ENCODE measurements at places on chromosomes 11 and 22.

GRCh38 chr22:21571679-21572078, 4.2 kb downstream of the UBE2L3 start:
- no peak for DNase-seq

GRCh38 chr22:20022978-20023613, 2.2 kb downstream of the TANGO2 start:
- no peak for DNase-seq

GRCh38 chr11:26867286-26867685, 126.6 kb upstream of the FIBIN start:
- DNase-seq, result no peak

DNA sequence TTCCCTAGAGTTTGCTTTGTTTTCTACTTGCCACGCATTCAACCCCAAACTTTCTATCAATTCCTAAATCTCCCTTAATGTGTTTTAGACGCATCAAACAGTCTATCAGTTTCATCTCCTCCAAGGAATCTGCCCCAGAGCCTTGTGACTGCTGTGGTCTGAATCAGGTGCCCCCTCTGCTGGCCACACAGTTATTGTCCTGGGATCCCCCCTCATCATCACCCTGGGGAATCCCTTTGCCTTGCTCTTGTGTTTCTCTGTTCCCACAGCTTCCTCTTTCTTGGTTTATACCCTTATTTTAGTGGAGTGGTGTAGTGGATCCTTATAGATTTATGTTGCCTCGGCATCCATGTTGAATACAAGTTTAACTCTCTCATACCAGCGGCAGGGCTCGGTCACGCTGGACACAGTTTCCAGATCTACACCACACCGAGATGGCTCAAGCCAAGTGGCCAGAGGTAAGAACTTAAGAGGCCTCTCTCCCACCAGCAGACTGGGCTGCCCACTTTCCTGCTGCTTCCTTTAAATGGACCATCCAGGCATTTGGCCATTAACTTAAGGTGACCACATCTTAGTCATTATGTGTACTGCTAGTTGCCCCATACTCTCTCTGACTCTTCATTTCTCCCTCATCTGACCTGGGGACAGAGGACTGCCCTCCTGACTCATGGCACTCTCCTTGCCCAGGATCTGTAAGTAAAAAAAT, 8.2 kb downstream of the UPB1 start:
- DNase-seq, result peak; percentile 83

- DNase-seq, result no peak
Measured at GRCh38 chr22:40609216-40609615, 27.3 kb downstream of the MRTFA start.

DNA sequence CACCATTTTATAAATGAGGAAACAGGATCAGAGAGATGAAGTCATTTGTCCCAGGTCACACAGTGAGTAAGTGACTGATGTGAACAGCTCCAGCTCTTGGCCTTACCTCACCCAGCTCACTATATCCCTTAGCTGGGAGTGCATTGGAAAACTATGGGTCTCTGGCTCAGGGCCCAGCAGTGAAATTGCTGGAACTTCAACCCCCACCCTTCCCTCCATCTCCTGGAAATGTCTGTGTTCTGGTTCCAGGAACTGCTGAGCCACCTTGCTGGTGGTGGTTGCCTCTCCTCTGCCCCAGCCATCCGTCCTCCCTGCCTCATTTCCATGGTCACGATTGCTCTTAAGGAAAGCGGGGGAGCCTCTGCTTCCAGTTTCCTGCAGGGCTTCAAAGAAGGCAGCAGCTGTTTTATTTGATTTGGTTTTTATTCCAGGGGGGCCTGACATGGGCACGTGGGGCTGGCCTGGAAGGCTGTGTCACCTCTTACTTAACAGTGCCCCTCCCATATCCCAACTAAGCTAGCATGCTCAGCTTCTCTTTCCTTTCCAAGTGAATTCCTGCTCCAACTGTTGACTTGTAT, 46.2 kb upstream of the CSTF3 start:
- no peak for DNase-seq

GRCh38 chr22:17924735-17925364, 99.5 kb downstream of the MICAL3 start:
- DNase-seq, result no peak

DNA sequence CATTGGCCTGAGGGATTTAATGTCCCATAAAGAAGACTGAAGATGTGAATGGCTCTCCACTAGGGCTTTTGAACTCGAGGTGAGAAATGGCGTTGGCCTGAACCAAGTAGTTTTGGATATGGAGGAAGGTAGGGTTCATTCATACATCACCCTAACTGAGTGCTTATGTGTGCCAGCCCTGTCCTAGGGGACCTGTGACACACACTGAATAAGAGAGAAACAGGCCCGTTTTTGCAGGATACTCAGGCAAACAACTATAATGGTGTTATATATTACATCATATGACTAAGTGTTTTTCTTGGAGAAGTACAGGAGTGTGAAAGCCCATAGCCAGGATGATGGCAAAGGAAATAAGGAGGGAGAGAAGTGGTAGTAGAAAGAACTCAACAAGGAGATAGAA, 368.1 kb downstream of the TMEM135 start:
- no peak for DNase-seq

DNA sequence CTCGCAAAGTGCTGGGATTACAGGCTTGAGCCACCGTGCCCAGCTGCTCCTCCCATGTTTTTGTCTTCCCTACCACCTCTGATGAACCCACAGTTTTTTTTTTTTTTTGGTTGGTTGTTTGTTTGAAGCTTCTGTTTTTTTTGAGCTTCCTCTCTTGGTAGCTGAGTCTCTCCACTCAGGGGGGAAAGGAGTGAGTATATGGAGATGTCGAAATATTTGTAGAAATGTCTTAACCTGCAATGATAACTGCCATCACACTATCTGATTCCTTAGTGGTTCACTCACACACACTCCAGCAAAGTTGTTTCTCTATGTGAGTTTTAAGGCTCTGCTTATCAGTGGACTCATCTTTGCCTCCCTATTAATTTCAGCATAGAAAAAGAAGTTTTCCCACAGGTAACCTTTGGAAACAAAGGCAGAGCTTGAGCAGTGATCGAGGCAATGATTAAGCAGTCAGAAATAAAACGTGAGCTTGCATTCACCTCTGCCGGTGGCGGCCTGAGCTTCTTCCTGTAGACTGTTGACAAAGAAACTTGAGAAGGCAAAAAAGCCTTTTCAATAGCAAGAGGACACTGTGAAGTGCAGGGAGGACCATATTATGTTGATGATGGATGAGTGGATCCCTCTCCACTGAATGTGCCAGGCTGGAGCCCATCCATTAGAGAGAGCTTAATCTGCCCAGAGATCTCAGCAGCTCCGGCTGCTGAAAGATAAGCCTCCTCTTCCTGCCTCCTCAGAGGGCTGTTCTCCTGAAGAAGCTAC, 29.0 kb upstream of the RASSF10 start:
- DNase-seq, result no peak

DNA sequence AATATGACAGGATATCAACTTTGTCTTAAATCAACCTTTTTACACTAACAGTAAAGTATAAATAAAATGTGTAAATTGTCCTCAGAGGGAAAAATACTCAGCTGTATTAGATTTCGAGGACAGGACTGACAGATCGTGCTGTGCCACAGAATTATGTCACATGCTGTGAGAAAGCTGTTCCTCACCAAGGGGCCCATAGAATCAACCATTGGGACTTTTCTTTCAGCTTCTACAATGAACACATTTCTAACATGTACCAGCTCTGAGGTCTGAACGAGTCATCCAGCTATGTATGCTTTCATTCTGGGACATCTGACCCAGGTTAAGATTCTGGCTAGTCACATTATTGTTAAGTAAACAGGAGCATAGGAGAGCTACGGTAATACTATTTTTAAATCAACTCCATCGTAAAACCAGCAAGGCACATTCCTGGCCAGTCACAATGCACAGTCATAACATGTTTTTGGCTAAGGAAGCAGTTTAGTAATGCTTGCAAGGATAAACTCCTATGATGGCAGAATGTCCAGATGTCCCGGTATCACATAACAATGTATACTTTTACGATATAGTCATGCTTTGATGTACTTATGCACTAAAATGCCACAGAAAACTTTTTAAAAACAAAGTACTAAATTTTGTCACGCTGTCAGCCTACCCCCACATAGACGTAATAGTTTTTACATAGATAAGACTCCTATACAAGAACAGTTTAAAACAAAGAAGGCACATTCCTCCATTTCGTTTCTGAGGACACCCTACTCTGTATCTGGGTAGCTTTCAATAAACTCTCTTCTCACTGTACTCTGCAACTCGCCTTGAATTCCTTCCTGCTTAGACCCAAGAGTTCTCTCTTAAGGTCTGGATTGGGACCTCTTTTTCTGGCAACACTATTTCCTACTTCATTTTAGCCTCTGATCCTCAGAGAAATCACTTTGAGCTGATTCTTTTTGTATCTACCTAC, 27.4 kb downstream of the ZNF214 start:
- no peak for DNase-seq

DNA sequence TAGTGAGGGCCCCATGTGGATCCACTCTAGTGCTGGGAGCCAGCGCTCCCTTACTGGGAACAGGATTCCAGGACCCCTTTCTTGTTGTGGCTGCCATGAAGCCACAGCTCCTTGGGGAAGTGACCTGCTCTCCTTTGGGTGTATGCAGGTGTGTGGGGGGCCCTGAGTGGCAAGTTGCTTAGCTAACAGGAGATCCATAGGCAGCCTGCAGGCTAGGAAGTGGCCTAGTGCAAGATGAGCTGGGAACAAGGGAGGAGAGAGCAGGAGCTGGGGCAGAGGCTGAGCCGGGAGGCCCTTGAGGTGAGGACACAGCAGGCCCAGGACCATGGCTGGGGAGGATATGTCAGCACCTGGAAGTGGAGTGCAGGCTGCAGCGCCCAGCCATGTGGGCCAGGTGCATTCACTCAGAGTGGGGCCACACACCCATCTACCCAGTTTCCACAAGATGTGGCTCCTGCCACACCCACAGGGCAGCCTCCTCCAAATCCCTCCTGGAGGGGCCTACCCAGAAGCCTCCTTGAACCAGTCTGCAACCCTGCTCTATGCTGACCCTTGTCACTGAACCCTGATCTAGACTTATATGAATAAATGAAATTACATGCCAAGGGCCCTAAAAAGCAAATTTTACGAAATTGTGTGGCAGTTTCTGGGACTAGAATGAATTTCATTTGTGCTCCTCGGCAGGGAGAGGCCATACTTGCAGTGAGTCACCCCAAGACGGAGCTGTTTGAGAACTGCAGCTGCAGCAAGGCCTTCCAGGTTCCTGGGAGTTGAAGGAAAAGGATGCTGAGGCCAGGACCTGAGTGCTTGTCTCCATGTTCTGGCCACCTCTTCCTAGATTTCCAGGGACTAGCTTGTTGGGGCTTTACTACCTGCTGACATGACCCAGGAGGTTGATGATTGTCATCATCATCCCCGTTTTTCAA, 3.2 kb downstream of the THAP7 start:
- DNase-seq, result no peak

DNA sequence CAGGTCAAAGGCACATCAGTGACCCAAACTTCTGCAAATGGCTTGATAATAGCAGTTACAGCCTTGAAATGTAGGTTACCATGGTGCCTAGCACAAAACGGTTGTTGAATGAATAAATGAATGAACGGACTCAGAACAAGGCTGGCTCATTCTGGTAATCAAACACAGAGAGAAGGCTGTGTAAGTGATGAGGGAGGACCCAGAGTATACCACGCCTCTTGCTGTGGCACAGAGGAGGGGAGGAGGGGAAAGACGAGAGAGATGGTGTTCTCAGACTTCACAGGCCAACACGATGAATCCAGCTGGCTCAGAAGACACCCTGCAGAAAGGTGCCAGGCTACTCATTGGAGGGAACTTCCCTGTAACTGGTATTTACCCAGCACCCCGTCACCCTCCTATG, 38.3 kb downstream of the PC start:
- no peak for DNase-seq

DNA sequence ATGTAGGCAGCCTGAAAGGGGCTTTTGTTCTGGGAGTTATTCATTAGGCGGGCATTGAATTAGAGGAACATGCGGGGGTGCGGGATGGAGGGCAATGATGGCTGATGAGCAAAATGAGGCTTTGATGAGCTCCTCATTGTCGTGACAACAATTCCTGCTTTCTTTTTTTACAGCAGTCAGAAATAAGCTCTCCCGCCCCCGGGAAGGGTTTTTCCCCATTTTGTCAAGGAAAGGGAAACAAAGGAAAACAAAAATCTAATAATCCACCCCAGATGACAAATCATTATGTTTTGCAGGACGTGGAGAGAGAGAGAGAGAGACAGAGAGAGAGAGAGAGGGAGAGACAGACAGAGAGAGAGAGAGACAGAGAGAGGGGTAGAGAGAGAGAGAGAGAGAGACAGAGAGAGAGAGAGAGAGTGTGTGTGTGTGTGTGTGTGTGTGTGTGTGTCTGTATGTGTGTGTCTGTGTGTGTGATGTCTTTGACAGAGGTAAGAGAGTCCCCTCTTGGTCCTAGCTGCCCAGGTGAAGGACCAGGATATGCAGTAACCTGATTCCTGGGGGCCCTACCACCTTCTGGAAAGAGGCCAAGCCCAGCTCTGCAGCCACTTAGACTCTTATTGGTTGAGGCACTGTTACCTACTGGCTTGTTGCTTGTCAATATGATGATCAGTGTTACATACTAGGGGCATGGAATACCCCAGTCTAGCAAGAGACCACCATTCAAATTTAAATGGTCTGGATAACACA, 46.7 kb upstream of the PARVA start:
- no peak for DNase-seq

- DNase-seq, result no peak
Measured at GRCh38 chr11:44627911-44628729, 62.7 kb downstream of the CD82 start.

- no peak for DNase-seq
Measured at GRCh38 chr22:27761665-27762064, 39.9 kb downstream of the MN1 start.

- no peak for DNase-seq
Measured at GRCh38 chr22:16808744-16809143, 16.5 kb downstream of the XKR3 start.

GRCh38 chr11:41383768-41384167, 75.7 kb downstream of the LRRC4C start:
- DNase-seq, result no peak

GRCh38 chr11:82924522-82925224, 23.1 kb downstream of the DDIAS start:
- no peak for DNase-seq

- no peak for DNase-seq
Measured at GRCh38 chr11:119448380-119448779, 25.4 kb upstream of the THY1 start.

GRCh38 chr11:77027275-77027674, 6.9 kb upstream of the B3GNT6 start:
- DNase-seq, result no peak

- peak; percentile 72 for DNase-seq
Measured at GRCh38 chr11:68010090-68011041, at the start of gene ALDH3B1. ALDH3B1 (plus strand) TSS chr11:68010327; CDS start chr11:68015298, 4,971 bp downstream.

DNA sequence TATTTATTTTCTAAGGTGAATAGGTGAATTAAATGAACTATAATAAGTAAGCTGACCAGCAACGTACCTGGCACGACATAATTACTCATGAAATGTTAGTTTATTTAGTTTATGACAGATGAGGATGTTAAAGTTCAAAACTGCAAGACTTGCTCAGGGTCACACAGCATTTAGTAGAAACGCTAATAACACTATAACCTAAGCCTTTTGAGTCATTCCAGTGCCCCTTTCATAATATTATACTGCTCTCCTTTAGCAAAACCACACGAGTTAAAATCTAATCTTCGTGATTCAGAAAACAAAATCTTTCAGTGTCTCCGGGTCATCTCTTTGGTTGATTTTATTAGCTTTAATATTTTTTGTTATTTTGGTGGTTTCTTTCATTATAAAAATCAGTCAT, 39.6 kb downstream of the BTBD10 start:
- no peak for DNase-seq
